ENCODE measurements at places on chromosomes 2 and 18. TPM values are rescaled to one million over a fixed set of nuclear protein-coding genes. Genes with fewer than 3 reads are reported as not detected.
A peak's percentile ranks its signal among the peaks of the same experiment; 100 is the strongest.

DNA sequence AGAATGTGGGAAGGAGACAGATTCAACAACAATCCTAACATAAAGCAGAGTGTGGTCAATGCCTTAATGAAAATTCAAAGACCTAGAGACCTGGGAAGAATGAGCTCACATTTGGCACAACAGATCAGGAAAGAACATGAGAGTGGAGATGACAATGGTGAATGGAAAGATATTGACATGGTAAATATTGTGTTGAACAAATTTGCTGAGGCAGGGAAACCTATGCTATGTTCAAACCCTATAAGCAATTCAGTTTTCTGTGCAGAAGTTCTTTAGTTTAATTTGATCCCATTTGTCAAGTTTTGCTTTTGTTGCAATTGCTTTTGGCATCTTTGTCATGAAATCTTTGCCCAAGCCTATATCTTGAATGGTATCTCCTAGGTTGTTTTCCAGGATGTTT is 199.4 kb upstream of the LRRTM4 start:
- H3K27ac ChIP-seq = no peak overlapping the region
- no peak overlapping the region for H3K4me3 ChIP-seq
- H3K4me1 ChIP-seq = no peaks in the 10 kb centered on the region
- no peak for DNase-seq
- H3K36me3 ChIP-seq = no peaks in the 10 kb centered on the region

GRCh38 chr2:34652636-34653035 is 1053.5 kb upstream of the FAM98A start:
- no peak for DNase-seq
- no peak overlapping the region for H3K4me3 ChIP-seq
- no peak overlapping the region for H3K27ac ChIP-seq

GEN1 gene
- 7.9 TPM for total RNA-seq

- H3K36me3 ChIP-seq = no peaks in the 10 kb centered on the region
- H3K27me3 ChIP-seq = no peaks in the 10 kb centered on the region
- H3K27ac ChIP-seq = no peak overlapping the region
- H3K4me3 ChIP-seq = no peak overlapping the region
Observed at GRCh38 chr18:2459886-2460285, 111.4 kb downstream of the METTL4 start.

DNA sequence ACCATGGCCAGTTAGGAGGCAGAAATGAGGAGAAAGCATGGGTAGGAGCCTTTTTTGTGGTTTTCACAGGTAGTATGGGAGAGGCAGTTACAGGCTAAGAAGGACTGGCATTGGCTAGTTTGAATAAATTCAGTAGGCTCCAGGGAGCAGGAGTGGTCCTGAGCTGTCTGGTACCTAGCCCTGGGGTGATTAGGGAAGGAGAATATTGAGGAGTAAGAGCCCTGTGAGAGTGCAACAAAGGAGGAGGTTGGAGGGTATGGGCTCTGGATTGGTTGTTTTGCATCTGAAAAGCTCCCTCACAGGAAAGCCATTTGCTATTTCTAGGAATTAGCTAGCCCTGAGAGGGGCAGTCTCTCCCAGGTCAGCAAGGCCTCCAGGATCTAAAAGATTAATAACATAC is 13.3 kb upstream of the TCF7L1 start:
- DNase-seq = no peak
- no peak overlapping the region for H3K27ac ChIP-seq
- peaks cover 7% of the 10 kb centered on the region for H3K27me3 ChIP-seq
- H3K4me1 ChIP-seq = no peaks in the 10 kb centered on the region

- DNase-seq = no peak
- H3K36me3 ChIP-seq = no peaks in the 10 kb centered on the region
- H3K4me3 ChIP-seq = no peak overlapping the region
- H3K4me1 ChIP-seq = no peaks in the 10 kb centered on the region
- H3K27ac ChIP-seq = no peak overlapping the region
Observed at GRCh38 chr2:187862715-187863114, 308.5 kb upstream of the TFPI start.

DNA sequence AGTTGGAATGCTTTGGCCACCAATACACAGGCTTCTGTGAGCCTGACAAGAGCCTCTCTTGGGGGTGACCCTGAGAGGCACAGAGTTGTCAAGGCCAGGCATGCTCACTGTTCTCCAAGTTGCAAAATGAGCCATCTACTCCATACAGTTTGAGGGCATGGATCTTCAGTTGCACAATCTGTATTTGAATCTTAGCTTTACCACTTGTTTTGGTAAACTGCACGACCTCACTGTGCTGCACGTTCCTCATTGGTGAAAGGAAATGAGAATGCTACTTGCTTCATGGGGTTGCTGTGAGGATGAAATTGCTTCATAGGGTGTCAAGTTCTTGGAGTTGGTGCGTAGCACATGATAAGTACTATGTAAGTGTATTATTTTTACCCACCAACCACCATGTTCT is 12.0 kb upstream of the HAAO start:
- H3K4me1 ChIP-seq = peaks cover 13% of the 10 kb centered on the region
- H3K36me3 ChIP-seq = no peaks in the 10 kb centered on the region
- peak; percentile 65 for DNase-seq
- no peak overlapping the region for H3K4me3 ChIP-seq
- H3K27ac ChIP-seq = no peak overlapping the region

- DNase-seq = peak; percentile 33
- H3K36me3 ChIP-seq = no peaks in the 10 kb centered on the region
- H3K4me3 ChIP-seq = no peak overlapping the region
- H3K27me3 ChIP-seq = no peaks in the 10 kb centered on the region
- H3K27ac ChIP-seq = no peak overlapping the region
Observed at GRCh38 chr2:220147161-220148038, 520.0 kb downstream of the SLC4A3 start.

GRCh38 chr2:237456200-237456843 is 30.7 kb upstream of the MLPH start:
- no peaks in the 10 kb centered on the region for H3K36me3 ChIP-seq
- no peak overlapping the region for H3K4me3 ChIP-seq
- no peaks in the 10 kb centered on the region for H3K27me3 ChIP-seq
- peaks cover 31% of the 10 kb centered on the region for H3K4me1 ChIP-seq

DNA sequence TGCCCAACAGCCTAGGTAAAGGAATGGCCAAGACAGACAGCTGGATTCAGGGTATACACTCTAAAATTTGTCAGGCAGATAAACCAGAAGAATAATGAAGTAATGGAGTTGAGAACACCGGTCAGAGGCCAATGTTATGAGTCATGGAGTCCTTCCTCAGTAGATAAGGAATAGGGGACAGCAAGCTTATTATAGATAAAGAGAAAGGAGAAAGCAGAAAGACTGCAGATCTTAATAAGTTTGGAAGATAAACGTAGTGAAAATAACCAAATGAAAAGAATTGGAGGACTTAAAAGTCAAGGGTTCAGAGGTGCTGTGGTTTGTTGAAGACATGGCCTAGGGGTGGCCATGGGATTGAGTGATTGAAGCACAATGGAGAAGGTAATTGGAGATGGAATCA is 63.5 kb upstream of the NFE2L2 start:
- no peaks in the 10 kb centered on the region for H3K27me3 ChIP-seq
- no peak overlapping the region for H3K27ac ChIP-seq
- no peaks in the 10 kb centered on the region for H3K36me3 ChIP-seq
- peak; percentile 69 for DNase-seq
- H3K4me3 ChIP-seq = no peak overlapping the region

HOXD3 gene
- total RNA-seq = not detected

GRCh38 chr2:57296795-57297517 is 749.6 kb upstream of the VRK2 start:
- H3K36me3 ChIP-seq = no peaks in the 10 kb centered on the region
- no peaks in the 10 kb centered on the region for H3K4me1 ChIP-seq
- no peaks in the 10 kb centered on the region for H3K27me3 ChIP-seq
- no peak overlapping the region for H3K4me3 ChIP-seq
- no peak overlapping the region for H3K27ac ChIP-seq
- no peak for DNase-seq

DNA sequence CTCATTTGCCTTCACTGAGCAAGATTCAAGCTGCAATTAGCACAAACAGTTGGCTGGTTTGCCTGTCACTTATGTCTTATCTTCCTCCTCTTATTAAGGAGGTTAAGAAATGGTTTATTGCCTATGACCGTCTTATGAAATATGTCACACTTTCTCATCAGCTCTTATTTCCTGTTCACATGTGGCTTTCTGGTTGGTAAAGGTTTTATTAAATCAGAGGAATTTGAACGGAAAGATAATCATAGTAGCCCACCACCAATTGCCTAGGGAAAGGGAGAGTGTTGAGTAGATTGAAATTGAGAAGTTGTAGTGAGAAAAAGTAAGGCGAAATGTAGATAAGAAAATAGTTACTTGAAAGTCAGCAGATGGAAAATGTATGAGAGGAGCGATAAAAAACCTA is 4.2 kb upstream of the IL1R1 start:
- peaks cover 18% of the 10 kb centered on the region for H3K4me1 ChIP-seq
- H3K27me3 ChIP-seq = no peaks in the 10 kb centered on the region
- H3K36me3 ChIP-seq = no peaks in the 10 kb centered on the region
- H3K4me3 ChIP-seq = no peak overlapping the region
- DNase-seq = no peak

DNA sequence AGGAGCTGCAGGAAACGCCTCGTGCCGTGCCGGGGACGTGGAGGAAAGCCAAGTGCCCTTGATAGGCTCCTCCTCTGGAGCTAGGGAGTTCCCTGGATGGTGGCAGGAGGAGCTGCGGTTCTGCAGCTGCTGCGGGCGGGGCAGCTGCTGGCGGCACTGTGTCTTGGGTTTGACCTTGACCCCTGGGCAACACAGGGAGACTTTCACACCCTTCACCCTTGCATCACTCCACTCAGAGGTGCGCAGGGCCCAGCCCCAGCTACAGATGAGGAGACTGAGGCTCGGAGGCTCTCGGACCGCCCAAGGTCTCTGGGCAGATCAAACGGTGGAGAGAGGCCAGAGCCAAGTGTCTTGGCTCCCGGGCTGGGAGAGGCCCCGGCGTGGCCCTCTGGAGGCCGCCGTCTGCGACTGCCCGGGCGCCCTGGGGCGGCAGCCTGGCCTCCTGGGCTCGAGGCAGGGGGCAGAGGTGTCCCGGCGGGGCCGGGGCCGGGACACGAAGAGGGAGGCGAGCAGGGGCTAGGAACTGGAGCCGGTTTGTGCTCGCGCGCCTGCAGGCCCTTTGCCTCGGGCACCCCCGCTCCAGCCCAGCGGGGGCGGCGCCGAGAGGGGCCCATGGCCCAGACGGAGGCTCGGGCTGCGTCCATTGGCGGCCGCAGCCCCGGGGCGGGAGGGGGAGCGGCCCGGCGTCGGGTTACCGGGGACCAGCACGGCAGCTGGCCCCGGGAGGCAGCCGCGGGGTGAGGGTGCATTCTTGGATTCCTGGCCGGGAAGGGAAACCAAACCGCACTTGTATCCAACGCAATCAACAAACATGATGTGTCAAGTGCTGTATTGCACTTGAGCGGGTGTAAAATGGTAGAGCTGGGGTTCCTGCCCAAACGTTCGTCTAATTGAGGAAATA is 129.6 kb upstream of the SLC1A4 start:
- peaks cover 6% of the 10 kb centered on the region for H3K27me3 ChIP-seq
- peak overlapping the region; percentile 15 for H3K4me3 ChIP-seq
- peaks cover 27% of the 10 kb centered on the region for H3K4me1 ChIP-seq

KCNS3 gene
- total RNA-seq = 5.3 TPM

GRCh38 chr2:46800218-46800617 is 115.4 kb downstream of the MCFD2 start:
- no peak overlapping the region for H3K4me3 ChIP-seq
- peaks cover 37% of the 10 kb centered on the region for H3K4me1 ChIP-seq
- DNase-seq = peak; percentile 62

- no peak overlapping the region for H3K4me3 ChIP-seq
- DNase-seq = no peak
- no peaks in the 10 kb centered on the region for H3K27me3 ChIP-seq
- H3K36me3 ChIP-seq = peaks cover 1% of the 10 kb centered on the region
- H3K27ac ChIP-seq = no peak overlapping the region
Observed at GRCh38 chr2:238425505-238425978, 1.2 kb upstream of the ASB1 start.

- DNase-seq = no peak
- no peak overlapping the region for H3K27ac ChIP-seq
- H3K27me3 ChIP-seq = no peaks in the 10 kb centered on the region
- H3K4me1 ChIP-seq = no peaks in the 10 kb centered on the region
Observed at GRCh38 chr18:64852281-64852680, 703.4 kb upstream of the LINC00305 start.

- no peaks in the 10 kb centered on the region for H3K36me3 ChIP-seq
- peak; percentile 28 for DNase-seq
- peaks cover 12% of the 10 kb centered on the region for H3K4me1 ChIP-seq
- no peak overlapping the region for H3K4me3 ChIP-seq
- H3K27me3 ChIP-seq = no peaks in the 10 kb centered on the region
- H3K27ac ChIP-seq = peak overlapping the region; percentile 61
Observed at GRCh38 chr2:26300234-26300925, 45.6 kb upstream of the SELENOI start.

EFHD1 gene
- not detected for total RNA-seq

C1QL2 gene
- not detected for total RNA-seq

GRCh38 chr2:233711312-233712008 is 1.2 kb upstream of the UGT1A5 start:
- H3K36me3 ChIP-seq = no peaks in the 10 kb centered on the region
- peaks cover 4% of the 10 kb centered on the region for H3K4me1 ChIP-seq
- no peaks in the 10 kb centered on the region for H3K27me3 ChIP-seq
- peak; percentile 73 for DNase-seq
- H3K4me3 ChIP-seq = no peak overlapping the region
- no peak overlapping the region for H3K27ac ChIP-seq

DNA sequence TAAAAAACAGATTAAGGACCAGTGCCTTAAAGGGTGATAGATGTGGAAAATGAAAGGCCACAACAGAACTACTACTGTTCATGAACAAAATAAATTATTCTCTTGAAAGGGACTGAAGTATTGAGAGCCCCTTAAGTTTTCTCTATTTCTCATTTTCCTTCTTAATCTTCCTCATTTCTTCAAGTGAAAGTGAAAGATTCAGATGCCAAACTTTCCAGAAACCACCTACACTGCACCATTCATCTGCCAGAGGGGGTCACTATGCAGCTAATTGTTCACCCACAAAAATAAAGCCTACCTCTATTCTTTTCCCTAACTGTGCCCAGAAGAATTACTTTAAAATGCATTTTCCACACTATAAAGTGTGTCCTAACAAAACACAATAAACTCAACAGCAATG is 140.1 kb downstream of the NR4A2 start:
- DNase-seq = no peak
- no peak overlapping the region for H3K27ac ChIP-seq
- no peaks in the 10 kb centered on the region for H3K36me3 ChIP-seq
- H3K4me1 ChIP-seq = no peaks in the 10 kb centered on the region
- H3K4me3 ChIP-seq = no peak overlapping the region
- no peaks in the 10 kb centered on the region for H3K27me3 ChIP-seq

GRCh38 chr18:58412844-58413666 is 215.8 kb downstream of the ALPK2 start:
- no peak for DNase-seq
- no peak overlapping the region for H3K27ac ChIP-seq
- H3K36me3 ChIP-seq = no peaks in the 10 kb centered on the region
- H3K4me1 ChIP-seq = peaks cover 11% of the 10 kb centered on the region

TMEM200C gene
- total RNA-seq = 1.7 TPM

GRCh38 chr18:9513971-9514512 is 38.7 kb downstream of the RALBP1 start:
- H3K27ac ChIP-seq = peak overlapping the region; percentile 80
- H3K4me1 ChIP-seq = peaks cover 16% of the 10 kb centered on the region
- peaks cover 2% of the 10 kb centered on the region for H3K36me3 ChIP-seq
- H3K27me3 ChIP-seq = no peaks in the 10 kb centered on the region
- no peak overlapping the region for H3K4me3 ChIP-seq
- DNase-seq = peak; percentile 75

IHH gene
- not detected for total RNA-seq

ZFP36L2 gene
- total RNA-seq = 1.8 TPM

All from IMR-90 (cell line).